ENCODE measurements at places on chromosomes 6 and 20.

- no peak for DNase-seq
These were observed 114.5 kb downstream of the GMPR start for GRCh38 chr6:16352821-16353438.

- DNase-seq = no peak
These were observed 43.1 kb downstream of the ERMARD start for GRCh38 chr6:169794317-169795055.

DNA sequence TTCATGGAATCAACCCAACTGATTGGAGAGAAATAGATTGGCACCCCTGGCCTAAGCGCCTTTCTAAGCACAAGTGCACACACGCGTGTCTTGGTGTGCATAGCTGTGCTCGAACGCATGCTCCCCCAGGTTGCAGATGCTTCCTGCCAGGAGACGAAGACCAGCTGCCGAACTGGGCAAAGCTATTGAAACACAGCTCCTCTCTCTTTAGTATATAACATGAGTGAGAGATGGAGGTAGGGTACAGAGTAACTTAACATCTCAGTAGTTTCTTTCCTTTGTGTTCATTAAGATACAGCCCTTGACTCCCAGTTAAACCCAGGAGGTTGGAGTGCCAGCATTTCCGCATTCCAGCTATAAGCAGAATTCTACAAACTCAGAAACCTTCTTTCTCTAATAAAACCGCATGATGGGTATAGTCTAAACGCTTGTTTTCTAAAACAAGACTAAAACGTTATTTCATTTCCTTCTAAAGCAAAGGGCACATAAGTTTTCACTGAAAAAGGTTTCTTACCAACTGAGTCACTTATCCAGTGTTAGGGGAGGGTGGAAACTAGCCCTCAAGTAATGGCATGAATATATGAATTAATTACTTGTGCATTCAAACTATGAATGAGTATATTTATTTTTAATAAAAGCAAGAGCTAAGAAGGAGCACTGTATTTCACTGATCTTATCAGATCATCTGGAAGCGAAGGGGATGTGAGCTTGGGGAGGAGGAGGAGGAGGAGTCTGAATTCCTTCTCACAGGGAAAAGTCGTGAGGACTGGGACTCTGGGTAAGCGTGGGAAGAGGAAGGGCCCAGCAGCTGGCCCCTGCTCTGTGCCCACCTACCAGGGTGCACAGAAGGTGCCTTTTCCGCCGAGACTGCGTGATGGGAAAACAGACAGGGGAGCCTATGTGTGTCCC, 179.2 kb downstream of the TMEM242 start:
- DNase-seq = no peak

DNA sequence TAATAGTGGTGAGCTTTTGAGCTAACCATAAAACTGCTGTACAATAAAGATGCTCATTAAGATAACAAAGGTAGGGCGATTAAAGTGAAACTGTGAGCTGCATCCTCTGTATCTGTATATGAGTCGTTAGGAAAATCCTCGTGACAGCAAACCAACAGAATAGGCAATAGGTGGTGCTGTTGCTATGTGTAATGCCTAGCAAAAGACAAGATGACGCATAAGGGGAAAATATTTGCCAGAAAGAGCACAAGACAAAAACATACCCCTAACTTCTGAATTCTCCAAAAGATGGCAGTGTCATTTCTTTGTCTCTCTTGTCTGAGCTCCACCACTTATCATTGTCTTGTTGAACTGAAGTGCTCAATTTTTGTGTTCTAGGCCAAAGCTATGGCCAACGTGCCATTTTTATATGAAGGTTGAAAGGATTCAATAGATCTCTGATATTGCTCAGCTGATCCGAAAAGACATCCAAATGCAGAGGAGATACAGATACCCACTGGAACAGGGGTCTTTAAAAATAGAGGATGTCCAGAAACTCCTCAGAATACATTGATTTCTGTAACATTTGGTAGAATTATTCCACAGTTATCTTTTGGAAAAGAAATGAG, 56.3 kb upstream of the ANKEF1 start:
- DNase-seq = peak; percentile 38

- DNase-seq = no peak
These were observed 38.3 kb upstream of the HMGCLL1 start for GRCh38 chr6:55617272-55617671.

- no peak for DNase-seq
These were observed 40.3 kb upstream of the C20orf144 start for GRCh38 chr20:33621717-33622400.

GRCh38 chr6:144149558-144149893, 791 bp upstream of the STX11 start:
- no peak for DNase-seq

DNA sequence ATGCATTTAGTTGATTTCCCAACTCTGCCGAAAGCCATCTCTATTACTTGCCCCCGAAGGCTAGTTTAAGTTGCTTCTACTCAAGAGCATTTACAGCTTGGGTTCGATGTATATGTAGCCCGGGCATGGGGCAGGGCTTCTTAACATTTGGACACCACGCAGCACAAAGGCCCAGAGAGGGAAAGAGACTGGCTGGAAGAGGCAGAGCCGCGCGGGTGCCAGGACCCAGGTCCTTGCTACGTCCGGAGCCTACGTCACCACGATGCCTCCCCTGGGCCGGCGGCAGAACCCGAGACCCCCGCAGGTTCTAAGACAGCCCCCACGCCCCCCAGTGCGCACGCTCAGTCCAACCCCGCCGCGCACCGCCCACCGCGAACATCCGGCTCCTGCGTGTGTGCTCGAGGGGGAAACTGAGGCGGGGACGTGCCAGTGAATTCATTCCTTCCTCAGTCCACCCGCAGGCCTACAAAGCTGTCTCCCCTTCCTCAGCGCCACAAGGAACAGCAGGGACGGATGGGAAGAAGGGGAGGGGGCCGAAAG, 367 bp upstream of the PCIF1 start:
- no peak for DNase-seq

DNA sequence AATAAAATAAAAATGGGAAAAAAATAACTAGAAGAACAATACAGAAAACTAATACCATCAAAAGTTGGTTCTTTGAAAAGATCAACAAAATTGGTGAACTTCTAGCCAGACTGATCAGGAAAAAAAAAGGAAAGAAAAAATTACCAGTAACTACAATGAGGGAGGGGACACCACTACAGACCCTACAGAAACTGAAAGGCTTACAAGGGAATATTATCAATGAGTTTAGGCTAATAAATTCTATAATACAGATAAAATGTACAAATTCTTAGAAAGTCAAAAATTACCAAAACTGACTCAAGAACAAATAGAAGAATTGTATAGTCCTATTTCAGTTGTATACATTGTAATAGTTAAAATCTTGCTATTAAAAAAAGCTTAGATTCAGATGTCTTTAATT, 141.8 kb downstream of the COL19A1 start:
- no peak for DNase-seq

DNA sequence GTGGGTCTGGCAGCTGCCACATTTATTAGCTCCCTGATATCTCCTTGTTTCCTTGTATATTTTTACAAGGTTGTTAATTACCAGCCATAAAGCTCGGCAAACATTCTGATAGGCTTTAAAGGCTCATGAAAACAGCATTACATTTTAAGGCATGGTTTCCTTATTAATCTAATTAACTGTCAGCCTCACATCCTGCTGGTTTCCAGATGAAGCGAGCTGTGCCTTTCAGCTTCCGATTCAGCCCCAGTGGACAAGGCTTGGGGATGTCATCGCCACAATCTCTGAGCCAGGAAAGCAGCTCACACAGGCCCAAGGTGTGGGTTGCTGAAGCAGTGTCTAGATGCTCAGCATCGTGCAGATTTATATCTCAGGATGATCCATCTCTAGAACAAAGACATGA, 66.0 kb upstream of the RALY start:
- DNase-seq = no peak

DNA sequence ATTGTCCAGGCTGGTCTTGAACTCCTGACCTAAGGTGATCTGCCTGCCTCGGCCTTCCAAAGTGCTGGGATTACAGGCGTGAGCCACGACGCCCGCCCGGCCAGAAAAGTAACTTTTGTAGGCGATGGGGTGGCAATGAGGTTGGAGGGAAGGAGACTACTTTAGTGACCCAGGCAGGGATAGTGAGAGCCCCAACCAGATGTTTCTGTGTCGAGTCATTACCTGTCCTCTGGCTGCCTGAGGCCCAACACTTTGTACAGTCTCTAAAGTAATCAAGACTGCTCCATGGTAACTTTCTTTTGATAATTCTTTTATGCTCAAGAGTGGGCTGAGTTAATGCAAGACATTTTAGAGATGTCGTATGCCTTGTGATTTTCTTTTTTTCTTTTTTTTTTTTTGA, 6.8 kb downstream of the SASH1 start:
- no peak for DNase-seq

- DNase-seq = no peak
These were observed 5.3 kb upstream of the ADGRF5 start for GRCh38 chr6:46927066-46927465.

- DNase-seq = no peak
These were observed 62.0 kb downstream of the ARID1B start for GRCh38 chr6:156839129-156839528.

DNA sequence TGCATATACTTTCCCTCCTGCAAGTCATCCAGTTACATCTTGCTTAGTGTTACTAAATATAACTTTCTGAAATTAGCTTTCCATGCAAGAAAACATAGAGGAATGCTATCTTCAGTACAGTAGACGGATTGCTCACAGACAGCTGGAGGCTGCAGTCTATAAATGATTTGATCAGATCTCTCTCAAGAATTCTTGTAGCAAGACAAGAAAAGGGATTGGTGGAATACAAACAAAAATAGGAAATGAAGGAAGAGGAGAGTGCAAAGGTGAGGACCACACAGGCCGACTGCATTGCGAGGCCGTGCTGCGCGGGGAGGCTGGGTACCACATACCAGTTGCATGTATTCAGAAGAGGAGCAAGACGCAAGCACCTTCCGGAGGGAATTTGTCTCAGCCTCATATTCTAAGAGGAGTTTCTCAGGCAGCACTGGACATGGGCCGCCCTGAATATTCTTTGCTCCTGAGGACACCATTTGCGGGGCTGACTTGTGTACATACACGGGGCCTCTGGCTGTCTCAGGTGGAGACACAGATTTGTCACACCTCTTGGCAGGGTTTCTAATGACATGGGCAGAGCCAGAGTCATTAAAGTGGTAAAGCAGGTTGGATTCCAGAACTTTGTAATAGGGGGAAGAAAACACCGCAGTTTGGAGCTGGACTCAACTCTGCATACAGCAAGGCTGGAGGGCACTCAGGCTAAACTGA, 22.7 kb upstream of the KIF25 start:
- DNase-seq = no peak

GRCh38 chr6:64280569-64280968, 645.0 kb downstream of the PHF3 start:
- no peak for DNase-seq

- peak; percentile 13 for DNase-seq
These were observed 570.4 kb upstream of the GJE1 start for GRCh38 chr6:141562186-141562811.

DNA sequence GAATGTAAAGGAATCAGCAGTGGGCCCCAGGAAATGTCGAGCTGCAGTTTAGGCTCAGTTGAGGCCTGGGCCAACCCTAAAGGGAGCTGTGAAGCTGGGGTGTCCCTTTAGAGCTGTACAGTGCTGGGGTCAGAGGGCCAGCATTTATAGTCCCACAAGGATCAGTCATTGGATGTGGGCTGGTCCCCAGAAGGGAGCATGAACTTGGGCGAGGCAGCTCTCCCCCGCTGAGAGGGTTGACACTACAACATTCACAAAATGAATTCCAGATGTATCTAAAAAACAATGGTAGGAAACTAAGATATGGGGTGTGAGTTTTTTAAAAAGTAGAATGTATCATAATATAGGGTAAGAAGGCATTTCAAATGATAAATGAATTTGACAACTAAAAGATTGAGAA, 29.7 kb upstream of the TMX4 start:
- DNase-seq = no peak

DNA sequence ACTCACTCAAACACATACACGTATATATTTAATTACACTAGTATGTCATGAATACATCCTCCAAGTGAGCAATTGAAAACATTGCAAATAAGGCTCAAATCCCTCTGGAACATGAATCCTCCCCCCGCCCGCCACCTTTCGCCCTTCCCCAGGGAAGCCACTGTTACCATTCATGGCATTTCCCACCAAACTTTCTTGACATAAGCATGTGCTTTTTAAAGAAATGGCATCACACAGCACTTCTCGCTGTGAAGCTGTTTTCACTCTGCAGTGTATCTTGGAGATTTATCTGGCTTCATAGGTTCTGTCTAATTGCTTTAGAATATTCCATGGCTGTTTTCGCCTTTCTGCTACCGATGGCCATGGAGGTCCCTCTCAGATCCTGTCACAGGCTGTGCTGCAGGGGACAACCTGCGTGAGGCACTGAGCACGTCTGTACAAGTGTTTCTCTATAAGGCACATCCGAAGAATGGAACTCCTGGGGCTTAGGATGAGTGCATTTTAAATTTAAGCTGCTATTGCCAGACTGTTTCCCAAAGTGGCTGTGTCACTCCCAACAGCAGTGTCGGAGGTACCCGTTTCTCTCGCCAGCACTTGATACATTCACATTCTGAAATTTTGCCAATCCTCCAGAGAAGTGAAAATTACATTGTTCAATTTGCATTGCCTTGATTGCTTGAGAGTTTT, 22.2 kb upstream of the PHACTR3 start:
- no peak for DNase-seq

DNA sequence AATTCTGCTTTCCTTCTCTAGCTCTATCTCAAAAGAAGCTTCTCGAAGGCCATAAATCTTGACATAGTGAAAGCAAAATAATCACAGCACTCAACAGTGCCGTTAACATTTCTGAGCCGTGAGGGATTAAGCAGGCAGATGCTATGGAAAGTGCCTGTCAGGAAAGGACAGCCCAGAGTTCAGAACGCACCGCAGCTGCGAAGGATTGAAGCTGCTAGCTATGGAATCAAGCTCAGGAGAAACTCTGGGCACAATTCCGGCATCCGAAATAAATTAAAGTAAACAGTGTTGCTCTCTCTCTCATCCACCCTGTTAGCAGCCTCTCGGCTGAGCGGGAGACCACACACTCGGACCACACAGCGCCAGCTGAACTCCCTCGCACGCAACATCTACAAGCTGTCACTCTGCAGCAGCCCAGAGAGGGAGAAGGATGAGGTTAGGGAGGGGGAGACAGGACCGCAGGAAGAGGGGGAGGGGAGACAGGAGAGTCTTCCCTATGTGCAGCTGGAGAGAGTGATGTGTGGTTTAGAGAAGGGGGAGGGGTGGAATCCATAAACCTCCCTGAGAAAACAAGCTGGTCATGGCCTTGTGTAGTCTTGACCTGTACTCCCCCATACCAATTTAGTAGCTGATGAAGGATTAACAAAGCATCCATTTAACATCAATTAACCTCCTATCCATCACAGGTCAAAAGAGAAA, 9.0 kb downstream of the EXOC2 start:
- peak; percentile 45 for DNase-seq

- DNase-seq = no peak
These were observed 8.6 kb downstream of the AARS2 start for GRCh38 chr6:44304282-44305199.

GRCh38 chr6:164097551-164098398, 683.3 kb downstream of the QKI start:
- DNase-seq = no peak

DNA sequence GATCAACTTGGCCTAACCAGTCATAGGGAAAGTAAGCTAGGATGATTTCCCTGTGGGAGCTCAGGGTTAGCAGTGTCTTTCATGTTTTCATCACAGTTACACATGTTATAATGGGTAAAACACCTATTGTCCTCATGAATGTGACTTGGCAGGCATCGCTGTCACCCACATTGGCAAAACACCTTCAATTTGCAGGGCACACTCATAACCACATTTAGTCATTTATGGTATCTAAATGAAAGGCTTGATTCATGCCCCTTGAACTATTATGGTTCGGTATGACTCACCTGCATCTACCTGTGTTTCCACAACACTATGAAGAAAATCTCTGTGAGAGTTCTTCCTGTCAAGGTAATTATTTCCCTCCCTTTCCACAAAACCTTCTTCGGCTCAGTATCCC, 49.2 kb downstream of the FRK start:
- peak; percentile 38 for DNase-seq
